ENCODE measurements at places on chromosomes 2 and 18. TPM values are rescaled to one million over a fixed set of nuclear protein-coding genes. Genes with fewer than 3 reads are reported as not detected.

The ADRA2B gene
- total RNA-seq, result 0.26 TPM

The LRRC30 gene
- not detected for total RNA-seq

The EMILIN2 gene
- total RNA-seq, result 27.7 TPM

GRCh38 chr2:9771481-9772017 is 71.7 kb upstream of the TAF1B start:
- peaks cover 4% of the 10 kb centered on the region for H3K4me1 ChIP-seq
- H3K27me3 ChIP-seq, result peaks cover 5% of the 10 kb centered on the region
- no peaks in the 10 kb centered on the region for H3K36me3 ChIP-seq
- no peak for DNase-seq
- H3K4me3 ChIP-seq, result no peak overlapping the region

GRCh38 chr2:120219766-120220165 is 3.4 kb downstream of the TMEM185B start:
- no peak overlapping the region for H3K4me3 ChIP-seq
- peaks cover 55% of the 10 kb centered on the region for H3K36me3 ChIP-seq
- no peak overlapping the region for H3K27ac ChIP-seq

GRCh38 chr2:159089543-159089942 is 121.1 kb downstream of the TANC1 start:
- no peak overlapping the region for H3K27ac ChIP-seq
- H3K4me1 ChIP-seq, result peaks cover 47% of the 10 kb centered on the region
- H3K27me3 ChIP-seq, result no peaks in the 10 kb centered on the region
- H3K4me3 ChIP-seq, result no peak overlapping the region
- H3K36me3 ChIP-seq, result no peaks in the 10 kb centered on the region

DNA sequence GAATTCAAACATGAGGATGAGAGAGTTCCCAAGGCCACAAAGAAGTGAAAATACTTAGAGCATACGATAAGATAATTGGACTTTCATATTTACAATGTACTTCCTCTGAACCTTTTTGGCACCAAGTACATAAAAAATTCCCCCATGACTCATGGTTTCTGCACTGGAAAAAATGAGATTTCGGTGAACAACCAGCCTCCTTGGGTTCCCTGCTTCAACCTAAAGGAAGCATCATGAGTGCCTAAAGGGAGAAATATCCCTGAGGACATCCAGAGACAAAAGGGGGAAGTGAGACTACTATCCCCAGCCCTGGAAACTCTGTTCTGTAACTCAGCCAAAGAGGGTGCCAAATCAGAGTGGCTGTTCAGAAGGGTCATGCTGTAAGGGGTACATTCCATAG is 562.7 kb upstream of the SLC39A10 start:
- H3K27ac ChIP-seq, result no peak overlapping the region
- no peak for DNase-seq
- H3K4me1 ChIP-seq, result no peaks in the 10 kb centered on the region
- H3K36me3 ChIP-seq, result no peaks in the 10 kb centered on the region

DNA sequence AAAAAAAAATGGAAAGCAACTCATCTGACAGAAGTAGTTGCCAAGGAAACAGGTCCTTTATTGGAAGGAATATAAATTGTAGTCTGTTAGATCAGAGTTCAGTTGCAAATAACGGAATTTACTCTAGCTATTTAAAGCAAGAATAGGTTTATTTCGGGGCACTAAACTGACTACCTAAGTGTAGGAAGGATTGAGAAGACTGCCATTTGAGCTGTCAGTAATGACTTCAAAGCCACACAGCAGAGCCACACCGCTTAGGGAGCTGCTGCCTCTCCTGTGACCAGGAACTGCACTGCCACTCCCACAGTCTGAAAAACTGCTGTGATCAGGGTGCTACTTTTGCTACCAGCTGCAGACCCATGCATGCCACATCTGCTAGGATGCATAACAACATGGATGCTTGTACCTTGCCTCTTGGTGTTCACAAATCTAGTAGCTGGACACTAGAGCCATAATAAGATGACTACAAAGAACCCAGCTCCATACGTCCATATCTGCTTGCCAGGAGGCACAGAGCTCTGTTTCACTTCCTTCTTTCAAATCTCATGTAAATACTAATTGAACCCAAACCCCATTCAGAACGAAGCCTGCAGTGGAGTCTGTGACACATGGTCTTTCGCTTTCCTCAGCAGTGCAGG is 2.2 kb downstream of the DSG2 start:
- H3K4me3 ChIP-seq, result no peak overlapping the region
- H3K27ac ChIP-seq, result no peak overlapping the region
- peaks cover 34% of the 10 kb centered on the region for H3K27me3 ChIP-seq
- no peak for DNase-seq
- H3K36me3 ChIP-seq, result no peaks in the 10 kb centered on the region
- peaks cover 6% of the 10 kb centered on the region for H3K4me1 ChIP-seq

All from activated naive CD8-positive, alpha-beta T cell treated with anti-CD3 and anti-CD28 coated beads, Interleukin-2, amount 10 ng/mL, durations not matched to agents 7 days and 5 days (primary cell).